ENCODE measurements at places on chromosomes 13 and 19.

- DNase-seq = no peak
These were observed 112.7 kb upstream of the TSHZ3 start for GRCh38 chr19:31461814-31462539.

DNA sequence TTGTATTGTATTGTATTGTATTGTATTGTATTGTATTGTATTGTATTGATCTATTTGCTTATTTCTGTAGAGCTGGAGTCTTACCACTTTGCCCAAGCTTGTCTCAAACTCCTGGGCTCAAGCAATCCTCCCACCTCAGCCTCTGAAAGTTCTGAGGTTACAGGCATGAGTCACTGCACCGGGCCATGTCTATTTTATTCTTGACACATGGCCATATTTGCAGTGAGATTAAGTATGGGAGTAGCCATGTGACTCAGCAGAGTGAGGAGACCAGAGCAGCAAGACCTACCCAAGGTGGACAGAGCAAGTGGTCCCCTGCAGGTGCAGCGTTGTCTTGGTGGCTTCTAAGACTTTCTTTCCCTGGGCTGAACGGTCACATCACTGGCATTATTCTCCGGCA lies 49.1 kb upstream of the UBAC2 start:
- no peak for DNase-seq

DNA sequence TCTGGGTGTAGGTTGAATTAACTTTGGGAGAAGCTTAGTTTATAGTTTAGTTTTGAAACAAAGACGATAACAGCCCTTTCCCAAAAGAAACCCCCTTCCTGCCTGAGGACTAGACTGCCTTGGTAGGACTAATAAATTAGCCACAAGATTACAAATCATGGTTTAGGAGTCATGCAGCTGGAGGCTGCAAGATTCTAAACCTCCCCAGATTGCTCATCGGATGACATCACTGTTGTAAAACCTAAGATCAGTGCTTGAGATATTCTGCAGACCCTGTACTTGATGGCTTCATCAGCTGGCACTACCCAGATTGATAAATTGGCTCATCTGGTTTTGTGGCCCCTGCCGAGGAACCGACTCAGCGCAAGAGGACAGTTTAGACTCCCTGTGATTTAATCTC lies 35.9 kb upstream of the MPHOSPH8 start:
- DNase-seq = no peak

- DNase-seq = no peak
These were observed 70.7 kb downstream of the COL4A2 start for GRCh38 chr13:110377826-110378201.

GRCh38 chr19:48613024-48613851 lies 1.6 kb downstream of the FAM83E start:
- no peak for DNase-seq

DNA sequence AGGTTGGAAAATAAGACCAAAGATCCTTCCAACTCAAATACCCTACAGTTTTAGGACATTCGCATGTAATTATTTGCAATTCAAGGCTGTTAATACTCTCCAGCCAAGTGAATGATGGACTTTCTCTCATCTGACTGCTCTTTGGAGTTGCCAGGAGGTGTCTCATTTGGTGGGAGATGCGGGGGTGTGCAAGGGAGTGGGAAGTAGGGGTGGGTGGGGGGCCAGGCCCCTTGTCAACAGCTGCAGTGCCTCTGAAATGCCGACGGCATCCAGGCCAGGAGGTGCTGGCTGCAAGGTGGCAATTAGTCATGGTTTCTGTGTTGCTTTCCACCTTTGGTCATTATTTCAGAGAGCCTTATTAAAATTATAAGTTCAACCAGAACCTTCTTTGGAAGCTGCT lies 121.5 kb downstream of the KL start:
- DNase-seq = no peak
